Kidney glomerular epithelial cell (primary cell): ENCODE measurements at places on chromosomes 1 and 21.

- DNase-seq: peak; percentile 13
Measured at GRCh38 chr1:65148548-65149350, 746 bp downstream of the AK4 start.

DNA sequence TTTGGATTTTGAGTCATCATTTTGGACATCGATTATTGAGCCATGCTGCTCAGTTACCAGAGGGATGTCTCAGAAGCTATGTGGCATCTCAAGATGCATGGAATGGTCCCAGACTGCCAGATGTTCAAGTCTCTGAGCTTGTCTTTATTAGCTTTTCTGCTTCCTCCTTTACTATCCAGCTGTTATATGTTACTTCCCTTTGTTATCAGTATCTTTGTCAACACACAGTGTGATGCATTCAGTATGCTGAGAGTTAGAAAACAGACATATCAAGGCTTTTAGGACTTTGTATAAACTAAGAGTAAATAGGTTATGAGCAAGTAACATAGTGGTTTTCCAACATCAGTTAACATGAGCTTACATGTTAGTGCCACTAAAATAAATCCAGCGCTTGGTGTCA lies 474.5 kb downstream of the DSCAM start:
- no peak for DNase-seq

GRCh38 chr1:48988633-48989197 lies 212.0 kb upstream of the BEND5 start:
- no peak for DNase-seq

GRCh38 chr1:209749205-209749604 lies 6.6 kb upstream of the TRAF3IP3 start:
- no peak for DNase-seq

DNA sequence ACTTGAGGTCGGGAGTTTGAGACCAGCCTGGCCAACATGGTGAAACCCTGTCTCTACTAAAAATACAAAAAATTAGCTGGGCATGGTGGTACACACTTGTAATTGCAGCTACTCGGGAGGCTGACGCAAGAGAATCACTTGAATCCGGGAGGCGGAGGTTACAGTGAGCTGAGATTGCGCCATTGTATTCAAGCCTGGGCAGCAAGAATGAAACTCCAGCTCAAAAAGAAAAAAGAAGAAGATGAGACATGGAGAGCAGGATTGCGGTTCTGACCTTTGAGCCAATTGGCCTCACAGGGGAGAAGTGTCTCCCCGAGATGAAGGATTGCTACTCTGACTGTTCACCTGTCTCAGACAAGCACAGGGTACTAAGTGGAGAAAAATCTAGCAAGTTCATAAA lies 6.6 kb downstream of the SCCPDH start:
- no peak for DNase-seq

DNA sequence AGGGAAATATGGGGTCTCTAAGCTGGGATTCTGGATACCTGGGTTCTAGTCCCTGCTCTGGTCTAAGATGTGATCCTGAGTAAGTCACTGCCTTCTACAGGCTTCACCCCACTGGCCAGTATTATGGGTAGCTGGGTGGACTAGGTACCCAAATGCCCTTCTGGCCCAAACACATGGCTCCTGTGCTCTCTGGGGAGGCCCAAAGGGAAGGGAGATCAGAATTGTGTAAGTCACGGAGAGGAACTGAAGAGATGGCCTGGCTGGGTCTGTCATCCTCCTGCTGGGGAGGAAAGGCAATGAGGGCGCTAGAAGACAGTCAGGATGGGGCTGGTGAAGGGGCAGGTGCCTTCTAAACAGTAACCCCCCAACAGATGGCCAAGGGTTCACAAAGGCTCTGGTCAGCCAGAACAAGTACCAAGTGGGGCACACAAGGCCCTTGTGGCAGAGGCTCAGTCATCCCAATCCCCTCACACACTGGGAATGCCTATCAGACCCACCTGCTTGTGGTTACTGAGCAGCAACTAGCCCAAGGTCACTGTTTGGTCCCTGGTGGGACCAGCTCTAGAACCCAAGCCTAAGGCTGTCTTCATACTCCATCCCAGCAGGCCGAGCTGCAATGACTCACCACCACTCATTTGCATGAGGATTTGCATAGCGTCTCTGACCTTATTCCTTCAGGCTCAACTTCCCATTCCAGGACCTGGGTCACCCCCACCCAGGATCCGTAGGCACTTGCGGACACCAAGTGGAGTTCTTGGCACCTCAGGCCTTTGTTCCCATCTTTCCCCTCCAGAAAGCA lies 9.2 kb downstream of the MEF2D start:
- no peak for DNase-seq

GRCh38 chr1:154094411-154094810 lies 60.5 kb downstream of the NUP210L start:
- no peak for DNase-seq

GRCh38 chr1:240149484-240150094 lies 57.9 kb downstream of the FMN2 start:
- peak; percentile 26 for DNase-seq

GRCh38 chr1:226798427-226799411 lies 59.6 kb upstream of the ITPKB start:
- no peak for DNase-seq

- DNase-seq: no peak
Measured at GRCh38 chr1:16396591-16396990, 29.5 kb downstream of the SZRD1 start.

- DNase-seq: no peak
Measured at GRCh38 chr21:34511787-34512455, at the start of gene KCNE1. Gene KCNE1, minus strand, starts transcription at chr21:34512210. Its CDS starts 62,576 bp downstream, at chr21:34449634.

GRCh38 chr21:46503922-46504550 lies 45.3 kb downstream of the DIP2A start:
- no peak for DNase-seq

- DNase-seq: peak; percentile 27
Measured at GRCh38 chr21:36430841-36431240, 45.6 kb downstream of the CHAF1B start.

GRCh38 chr21:43733529-43734071 lies 14.7 kb downstream of the PDXK start:
- DNase-seq: peak; percentile 35

DNA sequence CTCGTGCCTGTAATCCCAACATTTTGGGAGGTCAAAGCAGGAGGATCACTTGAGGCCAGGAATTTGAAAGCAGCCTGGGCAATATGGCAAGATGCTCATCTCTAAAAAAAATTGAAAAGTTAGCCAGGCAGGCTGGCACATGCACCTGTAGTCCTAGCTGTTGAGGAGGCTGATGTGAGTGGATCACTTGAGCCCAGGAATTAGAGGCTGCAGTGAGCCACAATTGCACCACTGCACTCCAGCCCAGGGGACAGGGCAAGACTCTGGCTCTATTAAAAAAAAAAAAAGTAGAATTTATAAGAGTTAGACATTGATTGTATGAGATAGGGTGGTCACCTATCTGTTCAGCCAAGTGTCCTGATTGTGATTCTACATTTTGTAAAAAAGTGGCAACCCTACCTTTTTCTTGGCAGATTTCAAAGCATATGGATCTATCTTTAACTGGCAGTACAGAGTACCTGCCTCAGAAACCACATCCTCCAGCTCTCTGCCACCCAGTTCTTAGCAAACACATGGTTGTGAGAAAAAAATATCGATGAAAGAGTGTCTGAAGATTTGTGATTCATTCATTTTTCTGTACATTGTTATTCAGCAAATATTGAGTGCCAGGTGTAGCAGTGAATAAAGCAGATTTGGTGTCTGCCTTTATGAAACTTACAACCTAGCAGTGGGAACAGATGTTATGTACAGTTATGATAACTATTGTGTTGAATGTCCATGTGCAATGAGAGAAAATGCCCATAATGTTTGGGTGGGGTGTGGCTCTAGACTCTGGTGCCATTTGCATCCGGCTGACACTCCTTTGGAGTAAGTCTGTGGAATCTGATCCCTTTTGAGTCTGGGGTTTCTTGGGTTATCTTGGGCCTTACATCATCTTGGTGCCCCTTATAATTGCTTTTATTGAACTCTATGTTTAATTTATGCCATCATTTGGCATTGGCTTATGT lies 82.5 kb downstream of the ST3GAL3 start:
- DNase-seq: no peak

GRCh38 chr21:32424674-32425073 lies 12.2 kb downstream of the EVA1C start:
- no peak for DNase-seq

DNA sequence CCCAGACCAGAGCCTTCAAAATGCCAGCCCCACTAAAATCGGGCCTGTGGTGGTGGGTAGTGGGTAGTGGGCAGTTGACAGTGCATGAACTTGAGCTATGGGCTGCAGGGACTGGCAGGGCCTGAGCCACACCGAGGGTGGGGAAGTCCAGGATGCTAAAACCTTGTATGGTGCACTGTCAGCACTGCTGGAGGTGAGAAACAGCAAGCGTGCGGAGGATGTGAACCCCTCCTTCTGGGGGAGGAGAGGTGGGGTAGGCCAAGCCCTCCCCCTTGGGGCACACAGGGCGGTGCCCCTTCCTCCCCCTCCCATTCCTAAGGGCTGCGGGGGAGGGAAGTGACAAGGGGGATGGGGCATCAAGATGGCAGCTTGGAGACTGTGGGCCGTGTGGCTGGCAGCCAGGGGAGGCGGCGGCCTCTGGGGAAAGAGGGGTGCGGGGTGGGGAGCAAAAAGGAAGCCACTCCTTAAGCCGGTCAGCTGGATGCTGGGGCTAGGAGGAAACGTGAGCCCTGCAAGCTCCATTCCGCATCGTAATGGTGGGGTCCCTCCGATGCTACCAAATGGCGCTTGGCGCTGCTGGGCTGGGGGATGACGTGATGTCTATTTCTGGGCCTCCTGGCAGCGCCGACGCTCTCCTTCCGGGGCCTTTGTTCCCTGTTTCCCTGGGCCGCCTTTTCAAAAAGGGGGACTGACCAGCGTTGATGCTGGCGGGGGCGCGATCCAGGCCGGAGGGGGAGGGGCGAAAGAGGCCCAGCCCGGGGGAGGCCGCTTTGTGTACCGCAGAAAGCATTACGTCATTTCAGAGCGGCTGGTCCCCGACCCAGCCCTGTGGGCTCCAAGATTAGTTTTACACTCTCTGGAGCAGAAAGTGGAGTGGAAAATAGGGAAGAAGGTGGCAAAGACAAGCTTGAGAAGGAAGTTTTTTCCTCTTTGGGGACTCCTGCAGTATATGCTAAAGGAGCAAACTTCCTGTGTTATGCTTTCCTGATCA lies 809 bp downstream of the SYT11 start:
- DNase-seq: peak; percentile 71

DNA sequence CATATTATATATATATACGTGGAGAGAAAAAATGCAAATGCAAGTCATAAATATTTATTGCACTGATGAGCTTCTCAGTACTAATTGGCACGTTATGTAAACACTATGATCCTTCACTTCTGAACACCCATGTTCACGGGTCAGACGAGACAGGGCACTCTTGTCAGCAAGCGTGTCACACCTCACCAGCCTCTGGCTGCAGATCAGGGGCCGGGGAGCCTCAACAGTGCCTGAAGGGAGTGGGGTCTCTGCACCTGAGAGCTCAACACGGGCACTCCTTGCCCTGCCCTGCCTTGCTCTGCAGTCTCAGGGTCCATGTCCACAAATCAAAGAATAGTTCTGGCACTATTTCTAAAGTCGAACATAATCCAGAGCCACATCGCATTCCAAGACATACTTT lies 409 bp upstream of the HIVEP3 start:
- DNase-seq: no peak

GRCh38 chr1:46393510-46393909 lies 607 bp upstream of the FAAH start:
- DNase-seq: no peak

GRCh38 chr1:240942901-240943300 lies 330.9 kb upstream of the GREM2 start:
- DNase-seq: no peak

DNA sequence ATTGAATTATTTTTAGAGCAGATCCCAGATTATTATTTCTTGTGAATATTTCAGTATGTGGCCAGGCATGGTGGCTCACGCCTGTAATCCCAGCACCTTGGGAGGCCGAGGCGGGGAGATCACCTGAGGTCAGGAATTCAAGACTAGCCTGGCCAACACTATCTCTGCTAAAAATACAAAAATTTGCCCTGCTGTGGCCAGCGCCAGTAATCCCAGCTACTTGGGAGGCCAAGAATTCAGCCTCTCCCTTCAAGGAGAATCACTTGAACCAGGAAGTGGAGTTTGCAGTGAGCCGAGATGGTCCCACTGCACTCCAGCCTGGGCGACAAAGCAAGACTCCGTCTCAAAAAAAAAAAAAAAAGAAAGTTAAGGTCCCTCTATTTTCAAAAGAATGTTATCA lies 4.3 kb downstream of the OSBPL9 start:
- no peak for DNase-seq

- DNase-seq: peak; percentile 36
Measured at GRCh38 chr21:14737922-14738321, 191.8 kb upstream of the SAMSN1 start.

GRCh38 chr1:180982422-180982821 lies 40.2 kb downstream of the STX6 start:
- DNase-seq: no peak

DNA sequence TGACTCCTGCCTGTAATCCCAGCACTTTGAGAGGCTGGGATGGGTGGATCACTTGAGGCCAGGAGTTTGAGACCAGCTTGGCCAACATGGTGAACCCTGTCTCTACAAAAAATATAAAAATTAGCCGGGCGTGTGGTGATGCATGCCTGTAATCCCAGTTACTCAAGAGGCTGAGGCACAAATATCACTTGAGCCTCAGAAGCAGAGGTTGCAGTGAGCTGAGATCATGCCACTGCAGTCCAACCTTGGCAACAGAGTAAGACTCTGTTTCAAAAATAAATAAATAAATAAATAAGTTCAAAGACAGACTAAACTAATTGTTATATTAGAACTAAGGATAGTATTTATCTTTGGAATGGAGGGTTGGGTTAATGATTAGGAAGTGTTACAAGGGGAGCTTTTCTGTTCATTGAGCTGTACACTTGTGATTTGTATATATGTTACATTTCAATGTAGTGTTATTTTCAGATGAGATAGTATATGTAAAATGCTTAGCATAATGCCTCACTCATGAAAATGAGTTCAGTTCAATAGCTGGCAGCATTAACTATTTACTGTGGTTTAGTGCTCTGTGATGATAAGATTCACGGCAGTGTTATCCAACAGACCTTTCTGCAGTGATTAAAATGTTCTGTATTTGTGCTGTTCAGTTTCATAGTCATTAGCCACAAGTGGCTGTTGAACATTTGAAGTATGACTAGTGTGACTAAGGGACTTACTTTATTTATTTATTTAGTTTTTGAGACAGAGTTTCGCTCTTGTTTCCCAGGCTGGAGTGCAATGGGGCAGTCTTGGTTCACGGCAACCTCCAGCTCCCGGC lies 47.7 kb downstream of the OSBPL9 start:
- DNase-seq: peak; percentile 29

DNA sequence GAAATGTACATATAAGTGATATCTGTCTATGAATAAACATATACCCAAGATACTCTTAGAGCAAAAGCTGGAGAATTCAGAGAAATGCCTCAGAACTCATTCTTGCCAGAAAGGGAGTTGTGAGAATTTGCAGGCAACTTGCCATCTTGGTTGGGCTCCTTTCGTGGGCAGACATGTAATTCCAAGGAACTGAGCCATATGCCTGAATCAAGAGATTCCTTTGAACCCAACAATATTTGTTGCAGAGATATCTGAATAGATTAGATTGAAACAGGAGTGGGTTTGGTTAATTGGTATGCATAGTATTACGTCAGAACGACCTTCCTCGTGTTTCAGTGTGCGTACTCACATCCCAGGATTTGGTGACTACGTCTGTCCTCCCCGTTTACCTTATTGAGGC lies 67.0 kb downstream of the TGFB2 start:
- DNase-seq: no peak
